GDM1 (cell line): ENCODE measurements at places on chromosomes 7 and 10.

DNA sequence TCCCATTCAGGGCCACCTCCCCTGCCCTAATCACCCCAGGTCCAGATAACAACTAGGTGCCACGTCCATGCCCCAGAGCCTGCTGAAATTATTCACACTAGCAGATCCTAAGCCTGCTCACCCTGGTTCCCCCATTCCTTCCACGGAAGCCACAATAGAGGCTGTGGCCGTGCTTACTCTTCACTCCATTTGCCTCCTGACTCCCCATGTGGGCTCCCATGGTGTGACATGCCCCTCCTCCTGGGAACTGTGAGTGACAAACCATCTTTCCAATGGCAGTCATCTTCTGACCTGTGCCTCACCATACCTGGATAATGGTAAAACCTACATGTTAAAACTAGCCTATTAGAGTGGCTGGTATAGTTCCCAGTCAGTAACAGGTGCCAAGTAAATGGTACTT, 216.2 kb upstream of the PRKCQ start:
- DNase-seq: no peak

GRCh38 chr10:29735628-29736365, 101.0 kb upstream of the SVIL start:
- DNase-seq: peak; percentile 74

GRCh38 chr10:35000936-35001335, 89.2 kb downstream of the CUL2 start:
- no peak for DNase-seq

DNA sequence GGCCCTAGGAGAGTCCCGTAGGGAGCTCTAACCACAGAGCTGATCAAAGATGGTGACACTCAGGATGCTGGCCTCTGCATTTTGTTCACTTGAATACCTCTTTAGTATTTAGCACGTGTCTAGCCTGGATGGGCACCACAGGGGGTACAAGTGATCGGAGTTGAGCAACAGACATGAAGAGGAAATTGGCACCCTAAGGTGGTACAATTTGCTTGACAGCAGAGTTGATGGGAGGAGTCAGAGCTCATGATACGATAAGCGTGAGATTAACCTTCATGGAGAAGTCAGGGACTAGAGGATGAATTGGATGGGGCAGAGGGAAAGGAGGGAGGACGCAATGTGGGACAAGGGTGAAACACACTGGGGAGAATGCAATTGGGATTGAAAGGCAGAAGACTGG, 9.9 kb upstream of the ZNF212 start:
- no peak for DNase-seq

DNA sequence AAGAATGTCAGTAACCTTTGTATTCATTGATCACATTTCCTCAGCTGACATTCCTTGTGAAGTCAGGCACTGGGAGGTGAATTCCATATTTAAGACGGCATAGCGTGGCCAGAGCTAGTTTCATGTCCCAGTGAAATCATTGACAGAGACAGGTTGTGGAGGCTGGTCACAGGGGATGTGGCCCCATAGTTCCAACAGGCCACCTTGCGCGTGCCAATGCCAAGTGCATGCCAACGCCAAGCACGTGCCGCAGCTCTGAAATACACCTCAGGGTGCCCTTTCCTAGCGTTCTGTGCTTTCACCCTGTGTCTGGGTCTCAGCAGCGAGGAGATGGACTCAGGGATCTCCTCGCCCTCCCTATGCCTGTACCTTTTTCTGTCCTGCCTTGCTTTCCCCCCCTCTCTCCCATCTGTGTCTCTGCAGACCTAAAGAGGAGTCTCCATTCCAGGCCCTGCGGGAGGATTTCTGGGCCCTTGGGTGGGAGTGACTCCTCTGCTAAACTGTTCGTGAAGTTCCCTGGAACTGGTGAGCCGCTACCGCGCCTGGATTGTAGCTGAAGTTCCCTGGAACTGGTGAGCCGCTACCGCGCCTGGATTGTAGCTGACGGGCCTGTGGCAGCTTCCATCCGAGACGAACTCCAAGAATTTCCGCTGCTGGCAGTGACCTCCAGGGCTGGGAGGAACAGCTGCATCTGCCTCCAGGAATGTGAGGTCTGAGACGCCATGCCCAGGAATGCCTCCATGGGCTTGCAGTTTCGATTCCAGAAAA, 19.7 kb downstream of the AQP1 start:
- DNase-seq: no peak

- DNase-seq: no peak
Measured at GRCh38 chr7:106671160-106671559, 10.2 kb upstream of the CCDC71L start.
